ENCODE measurements at places on chromosomes 7 and 10.
A peak's percentile ranks its signal among the peaks of the same experiment; 100 is the strongest.

DNA sequence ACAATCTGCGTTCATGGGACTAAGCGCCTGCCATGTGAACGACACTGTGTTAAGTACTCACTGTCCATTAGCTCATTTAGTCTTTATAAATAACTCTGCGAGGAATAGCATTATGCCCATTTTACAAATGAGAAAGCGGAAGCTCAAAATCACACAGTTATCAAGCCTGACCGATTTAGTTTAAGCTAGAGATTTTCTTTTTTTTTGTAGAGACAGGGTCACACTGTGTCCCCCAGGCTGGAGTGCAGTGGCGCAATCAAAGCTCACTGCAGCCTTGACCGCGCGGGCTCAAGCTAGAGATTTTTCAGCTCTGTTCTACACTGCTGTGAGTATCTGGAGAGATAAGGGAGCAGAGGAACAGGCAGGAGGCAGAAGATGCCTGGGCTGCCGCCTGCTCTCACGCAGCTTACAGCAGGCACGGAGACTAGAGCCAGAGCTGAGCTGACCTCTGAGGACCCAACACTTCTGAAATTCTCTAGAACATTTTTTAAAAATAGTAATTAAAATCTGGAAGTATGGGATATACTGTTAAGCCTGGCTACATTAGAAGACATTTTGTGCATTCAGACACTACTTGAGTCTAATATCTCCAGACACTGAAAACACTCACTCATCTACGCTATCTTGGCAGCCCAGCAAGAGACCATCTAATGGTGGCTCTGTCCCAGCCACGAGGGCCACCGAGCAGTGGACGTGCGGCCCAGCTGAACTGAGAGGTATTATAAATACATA lies 38.7 kb downstream of the GNA12 start:
- DNase-seq: no peak

- DNase-seq: no peak
These were observed 29.6 kb downstream of the LRRC27 start for GRCh38 chr10:132361581-132362101.

- no peak for DNase-seq
These were observed 95.5 kb downstream of the CELF2 start for GRCh38 chr10:11113156-11113555.

- no peak for DNase-seq
These were observed 4.2 kb downstream of the GLRX3 start for GRCh38 chr10:130140425-130140824.

GRCh38 chr10:114632869-114633715 lies 25.0 kb downstream of the ABLIM1 start:
- DNase-seq: no peak

- DNase-seq: peak; percentile 39
These were observed 33.7 kb downstream of the NRBF2 start for GRCh38 chr10:63166742-63167258.

DNA sequence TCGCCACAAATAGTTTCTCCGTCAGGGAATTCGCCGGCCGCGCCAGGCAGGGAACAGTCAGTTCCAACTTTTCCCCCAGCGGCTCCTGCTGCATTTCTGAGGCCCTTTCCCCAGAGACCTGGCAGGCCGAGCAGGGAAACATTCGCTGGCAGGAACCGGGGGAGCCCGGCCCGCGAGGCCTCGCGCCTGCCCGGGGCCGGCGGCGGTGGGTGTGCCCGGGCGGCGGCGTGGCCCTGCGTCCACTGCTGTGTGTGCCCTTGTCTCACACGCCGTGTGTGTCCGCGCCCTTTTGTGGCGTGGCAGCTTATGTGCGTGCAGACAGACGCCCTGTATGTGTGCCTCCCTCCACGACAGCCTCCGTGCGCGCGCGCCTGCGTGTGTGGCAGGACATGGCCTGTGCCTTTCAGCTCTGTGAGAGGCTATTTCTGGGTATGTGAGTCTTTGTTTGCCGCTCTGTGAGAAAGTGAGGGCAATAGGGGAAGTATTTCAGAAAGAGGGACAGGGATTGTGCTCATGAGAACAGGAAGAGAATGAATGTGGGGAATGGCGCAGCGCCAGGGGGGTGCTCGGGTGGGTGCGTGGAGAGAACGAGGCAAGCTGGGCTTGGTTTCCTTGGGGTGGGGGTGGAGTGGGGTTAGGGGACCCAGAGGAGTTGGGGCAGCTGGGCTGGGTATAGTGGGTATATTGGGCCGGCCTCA lies 689 bp upstream of the SMARCD3 start:
- DNase-seq: no peak

GRCh38 chr10:123998197-123999141 lies 94.9 kb downstream of the CHST15 start:
- DNase-seq: no peak

DNA sequence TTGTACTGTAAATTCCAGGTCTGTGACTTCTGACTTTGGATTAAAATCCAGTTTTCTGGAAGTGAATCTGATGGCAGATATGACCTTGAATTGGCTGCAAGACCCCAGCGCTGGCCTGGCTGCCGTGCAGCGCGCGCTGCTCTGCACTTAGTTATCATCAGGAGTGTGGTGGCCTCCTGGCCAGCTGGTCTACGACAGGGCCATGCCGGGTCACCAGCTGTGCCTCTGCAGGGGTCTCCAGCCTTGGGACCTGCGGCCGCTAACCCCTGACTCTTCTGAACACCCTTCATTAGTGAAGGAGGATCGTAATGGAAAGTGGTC lies 190.7 kb upstream of the SH2B2 start:
- no peak for DNase-seq

- no peak for DNase-seq
These were observed 605.8 kb downstream of the PTPRN2 start for GRCh38 chr7:157981778-157982177.

DNA sequence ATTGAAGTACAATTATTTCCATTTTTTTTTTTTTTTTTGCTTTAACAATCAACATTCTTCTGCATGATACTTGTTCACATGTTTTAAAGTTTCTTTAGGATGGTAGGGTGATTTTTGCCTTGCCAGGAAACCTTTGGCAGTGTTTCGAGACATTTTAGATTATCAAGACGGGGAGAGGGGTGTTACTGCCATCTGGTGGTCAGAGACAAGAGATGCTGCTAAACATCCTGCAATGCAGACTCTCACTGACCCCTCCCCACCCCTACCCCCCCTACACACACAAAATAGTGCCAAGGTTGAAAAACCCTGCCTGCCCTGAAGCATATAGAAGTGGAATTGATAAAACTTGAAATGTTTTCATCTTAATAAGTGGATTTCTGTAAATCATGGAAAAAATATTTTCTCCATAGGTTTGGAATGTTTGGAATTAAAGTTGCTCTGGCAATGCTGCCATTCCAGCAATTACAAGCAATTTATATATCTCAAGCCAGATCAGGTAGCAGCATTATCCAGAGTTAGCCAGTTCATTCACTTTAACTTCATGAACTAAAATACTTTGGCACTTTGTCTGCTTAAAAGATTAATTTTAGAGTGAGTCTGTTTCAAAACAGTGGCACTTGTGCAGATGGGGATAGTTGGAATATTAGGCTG lies 62.1 kb downstream of the SDHAF3 start:
- peak; percentile 17 for DNase-seq

DNA sequence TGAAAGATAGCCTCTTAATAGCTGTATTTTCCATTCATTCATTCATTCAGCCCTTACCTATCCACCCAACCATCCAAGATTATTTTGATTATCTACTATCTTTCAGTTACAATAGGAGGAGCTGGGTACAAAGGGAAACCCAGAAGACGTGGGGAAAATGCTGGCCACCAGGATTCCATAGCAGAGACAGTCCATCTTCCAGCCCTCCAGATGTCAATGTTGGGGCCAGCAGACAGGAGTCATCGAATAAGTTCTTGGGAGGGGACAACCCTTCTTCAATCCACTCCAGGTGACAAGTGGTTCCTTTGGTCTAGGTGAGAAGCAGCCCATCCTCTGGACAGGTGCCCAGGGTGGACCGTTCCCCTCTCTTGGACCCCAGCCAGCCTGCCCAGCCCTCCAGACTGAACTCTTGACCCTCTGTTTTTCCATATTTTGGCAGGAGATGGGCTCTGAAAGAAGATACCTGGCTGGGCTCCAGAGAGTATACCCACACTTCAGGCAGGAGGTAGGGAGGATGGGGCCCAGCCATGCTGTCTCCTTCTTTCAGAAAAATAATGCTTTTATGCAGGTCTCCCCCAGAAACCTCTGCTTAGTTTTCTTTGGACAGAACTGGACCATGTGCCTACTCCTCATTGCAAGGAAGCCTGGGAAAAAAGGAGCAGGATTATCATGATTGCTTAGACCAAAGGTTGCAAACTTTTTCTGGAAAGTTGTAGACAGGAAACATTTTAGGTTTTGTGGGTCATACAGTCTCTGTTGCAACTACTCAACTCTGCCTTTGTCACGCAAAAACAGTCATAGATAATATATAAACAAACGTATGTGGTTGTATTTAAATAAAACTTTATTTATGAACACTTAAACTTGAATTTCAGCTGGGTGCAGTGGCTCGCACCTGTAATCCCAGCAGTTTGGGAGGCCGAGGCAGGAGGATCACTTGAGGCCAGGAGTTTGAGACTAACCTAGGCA lies 95.5 kb upstream of the SMNDC1 start:
- DNase-seq: no peak

DNA sequence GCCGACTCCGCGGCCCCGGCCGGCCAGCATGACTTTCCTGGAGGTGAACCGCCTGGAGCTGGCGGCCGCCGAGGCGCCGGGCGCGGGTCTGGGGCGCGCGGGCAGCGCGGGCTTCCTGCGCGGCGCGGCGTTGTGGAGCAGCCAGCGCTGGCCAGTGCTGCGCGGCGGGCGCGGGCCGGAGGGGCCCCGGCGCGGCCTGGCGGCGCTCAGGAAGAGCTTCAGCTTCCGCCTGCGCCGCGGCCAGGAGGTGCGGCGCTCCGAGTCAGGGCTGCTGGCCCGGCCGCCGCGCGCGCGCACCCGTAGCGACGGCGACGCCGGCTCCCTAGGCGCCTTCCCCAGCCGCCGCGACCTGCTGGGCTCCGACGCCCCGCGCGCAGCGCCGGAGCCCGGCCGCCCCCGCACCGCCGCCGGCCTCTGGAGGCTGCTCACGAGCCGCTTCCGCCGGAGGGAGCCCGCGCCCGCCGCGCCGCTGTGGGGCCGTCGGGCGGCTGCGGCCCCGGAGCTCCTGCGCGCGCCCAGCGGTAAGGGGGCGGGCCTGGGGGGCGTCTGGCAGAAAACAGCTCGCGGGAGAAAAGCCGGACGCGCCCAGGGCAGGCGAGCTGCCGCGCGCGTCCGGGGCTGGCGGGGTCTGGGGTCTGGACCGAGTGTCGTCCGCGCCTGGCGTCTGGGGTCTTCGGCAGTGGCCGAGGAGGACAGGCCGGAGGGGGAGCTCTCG lies 29.0 kb downstream of the AGAP3 start:
- DNase-seq: no peak

DNA sequence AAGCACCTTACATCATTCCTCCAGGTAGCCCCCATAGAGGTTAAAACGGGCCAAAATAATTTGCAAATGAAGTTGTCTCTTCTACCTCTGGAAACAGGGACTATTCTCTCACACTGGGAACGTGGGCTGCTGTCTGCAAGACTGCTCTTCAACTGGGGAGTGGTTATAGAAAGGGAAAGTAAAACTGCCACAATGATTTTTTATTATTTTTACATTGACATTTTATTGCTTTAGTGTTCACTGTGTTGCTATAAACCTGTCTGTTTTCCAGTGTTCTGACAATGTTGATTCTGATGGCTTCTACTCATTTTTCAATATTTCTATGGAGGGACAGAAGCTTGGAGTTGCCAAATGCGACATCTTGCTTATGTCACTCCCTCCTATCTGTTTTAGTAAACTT lies 115.1 kb upstream of the ANTXRL start:
- no peak for DNase-seq

GRCh38 chr10:68878496-68878895 lies 22.6 kb upstream of the DDX50 start:
- DNase-seq: no peak

- no peak for DNase-seq
These were observed 63.4 kb upstream of the LRRC4 start for GRCh38 chr7:128094686-128095085.

- no peak for DNase-seq
These were observed 347.5 kb upstream of the ZMIZ1 start for GRCh38 chr10:78721231-78721630.

- DNase-seq: no peak
These were observed 4.8 kb downstream of the ELOVL3 start for GRCh38 chr10:102230861-102231356.

- DNase-seq: no peak
These were observed 15.2 kb upstream of the CDCA7L start for GRCh38 chr7:21960922-21961321.

DNA sequence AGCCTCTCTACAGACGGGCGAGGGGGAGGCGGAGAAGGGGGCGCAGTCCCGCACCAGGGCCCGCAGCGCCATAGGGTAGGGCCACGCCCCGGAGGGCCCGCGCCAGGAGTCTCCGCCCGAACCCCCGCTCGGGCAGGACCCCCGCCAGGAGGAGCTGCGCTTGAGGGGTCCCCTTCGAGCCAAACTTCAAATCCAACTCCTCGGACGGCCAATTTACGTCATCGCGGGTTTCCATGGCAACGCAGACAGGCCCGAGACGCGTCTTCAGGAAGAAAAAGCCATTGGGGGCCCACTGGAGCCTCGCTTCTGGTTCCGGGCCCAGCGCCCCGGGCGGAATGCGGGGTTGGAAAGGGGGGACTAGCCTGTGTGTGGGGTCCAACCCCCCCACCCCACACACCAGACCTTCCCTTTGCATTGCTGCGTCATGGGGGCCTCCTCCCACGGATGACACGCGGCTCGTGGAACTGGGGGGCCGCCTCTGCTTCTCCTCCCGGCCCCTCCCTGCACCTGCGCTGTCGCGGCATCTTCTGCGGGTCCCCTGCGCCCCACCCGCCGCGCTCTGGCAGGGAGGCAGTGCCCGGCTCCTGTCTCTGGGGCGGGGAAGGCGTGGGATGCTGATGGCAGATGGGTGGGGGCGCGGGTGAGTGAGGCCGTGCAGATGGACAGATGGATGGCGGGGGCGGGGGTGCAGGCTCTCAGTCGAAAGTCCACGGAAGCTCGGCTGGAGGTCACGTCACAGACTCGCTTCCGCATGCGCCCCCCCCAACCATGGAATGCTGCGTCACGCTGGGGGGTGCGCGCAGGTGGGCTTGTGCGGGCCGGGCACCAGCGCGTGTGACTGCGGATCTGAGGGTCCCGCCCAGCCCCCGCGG lies 1.2 kb downstream of the CALY start:
- no peak for DNase-seq

Data from brain pericyte (primary cell).